ENCODE measurements at places on chromosomes 2 and 18.

- no peak for DNase-seq
These were observed 63.1 kb downstream of the CYP26B1 start for GRCh38 chr2:72084584-72084976.

DNA sequence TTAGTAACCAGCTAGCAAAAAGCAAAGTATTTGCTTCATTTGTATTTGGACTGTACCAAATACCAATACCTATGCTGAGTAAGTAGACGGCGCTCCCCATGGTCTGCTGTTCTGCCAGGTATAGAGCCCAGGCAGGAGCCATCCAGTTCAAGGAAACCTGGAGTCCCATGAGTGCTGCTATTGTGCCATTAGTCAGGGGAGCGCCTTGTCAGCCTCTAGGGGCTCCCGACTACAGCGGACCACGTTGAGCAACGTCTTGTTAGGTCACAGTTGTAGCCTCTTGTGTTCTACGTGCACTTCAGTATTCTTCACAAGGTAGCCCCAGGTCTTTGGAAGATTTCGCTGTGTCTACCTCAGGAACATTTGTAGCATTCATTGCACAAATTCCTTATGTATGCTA is 21.6 kb upstream of the SLC9A2 start:
- no peak for DNase-seq

- no peak for DNase-seq
These were observed 20.7 kb upstream of the ALLC start for GRCh38 chr2:3637311-3637675.

DNA sequence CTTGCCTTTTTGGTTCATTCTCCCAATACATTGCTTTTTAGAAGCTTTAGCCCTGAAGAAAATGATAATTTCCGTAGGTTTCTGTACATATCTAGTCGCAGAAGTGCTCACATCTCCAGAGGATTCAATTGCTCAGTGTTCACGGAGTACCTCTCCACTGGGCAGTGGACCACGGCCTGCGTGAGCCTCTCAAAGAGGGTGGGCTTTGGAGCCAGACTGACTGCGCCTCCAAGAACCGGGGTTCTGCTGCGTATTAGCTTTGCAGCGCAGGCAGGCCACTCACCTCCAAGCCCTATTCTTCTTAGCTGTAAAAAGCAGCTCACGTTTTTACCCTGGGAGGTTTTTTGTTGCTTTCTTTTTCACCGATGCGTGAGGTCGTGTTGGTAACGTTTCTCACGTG is 35.4 kb downstream of the NTSR2 start:
- DNase-seq: no peak

Data from RPMI8226 (cell line).